ENCODE measurements at places on chromosomes 16 and 17. TPM values are rescaled to one million over a fixed set of nuclear protein-coding genes. Genes with fewer than 3 reads are reported as not detected.

GRCh38 chr16:1323296-1324239 lies 9.9 kb upstream of the BAIAP3 start:
- H3K4me3 ChIP-seq: no peak overlapping the region
- H3K36me3 ChIP-seq: peaks cover 46% of the 10 kb centered on the region
- H3K27me3 ChIP-seq: no peaks in the 10 kb centered on the region
- H3K27ac ChIP-seq: no peak overlapping the region
- no peak for DNase-seq

DNA sequence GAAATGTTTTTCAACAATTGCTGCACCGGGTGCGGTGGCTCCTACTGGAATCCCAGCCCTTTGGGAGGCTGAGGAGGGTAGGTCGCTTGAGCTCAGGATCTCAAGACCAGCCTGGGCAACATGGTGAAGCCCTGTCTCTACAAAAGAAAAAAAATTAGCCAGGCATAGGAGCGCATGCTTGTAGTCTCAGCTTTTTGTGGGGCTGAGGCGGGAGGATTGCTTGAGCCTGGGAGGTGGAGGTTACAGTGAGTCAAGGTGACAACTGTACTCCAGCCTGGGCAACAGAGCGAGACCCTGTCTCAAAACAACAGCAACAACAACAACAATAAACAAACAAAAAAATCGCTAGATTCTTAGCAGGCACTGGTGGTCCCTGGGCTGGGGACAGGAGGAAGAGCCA lies 28.5 kb downstream of the IL21R start:
- DNase-seq: no peak
- H3K4me3 ChIP-seq: no peak overlapping the region
- no peak overlapping the region for H3K27ac ChIP-seq

- H3K4me1 ChIP-seq: no peaks in the 10 kb centered on the region
- DNase-seq: no peak
- no peak overlapping the region for H3K27ac ChIP-seq
- no peak overlapping the region for H3K4me3 ChIP-seq
- H3K27me3 ChIP-seq: peaks cover 14% of the 10 kb centered on the region
- H3K36me3 ChIP-seq: no peaks in the 10 kb centered on the region
These were observed 34.5 kb upstream of the TMC5 start for GRCh38 chr16:19382887-19383816.

The SPATA20 gene
- 11.5 TPM for total RNA-seq

GRCh38 chr17:80872001-80872500 lies 119.6 kb upstream of the CHMP6 start:
- peak overlapping the region; percentile 24 for H3K27ac ChIP-seq
- H3K36me3 ChIP-seq: peaks cover 3% of the 10 kb centered on the region
- peak overlapping the region; percentile 35 for H3K4me3 ChIP-seq
- H3K27me3 ChIP-seq: no peaks in the 10 kb centered on the region
- H3K4me1 ChIP-seq: peaks cover 49% of the 10 kb centered on the region

DNA sequence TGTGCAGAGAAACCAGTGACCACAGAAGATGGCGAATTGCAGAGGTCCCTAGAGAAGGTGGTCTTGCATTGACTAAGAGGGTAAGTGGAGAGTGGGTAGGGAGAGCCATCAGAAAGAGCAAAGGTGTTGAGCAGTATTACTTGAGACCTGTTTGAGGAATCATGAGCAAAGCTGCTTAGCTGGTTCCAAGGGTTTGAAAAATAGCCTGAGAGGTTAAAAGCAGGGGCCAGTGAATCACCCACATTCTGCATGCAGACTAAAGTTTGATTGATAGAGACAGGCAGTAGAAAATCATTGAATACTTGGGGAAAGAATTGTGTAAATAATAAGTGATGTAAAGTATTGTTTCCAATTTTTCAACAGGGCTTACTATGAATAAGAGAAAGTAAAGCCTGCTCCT lies 34.0 kb upstream of the KCNJ16 start:
- no peak overlapping the region for H3K4me3 ChIP-seq
- H3K27ac ChIP-seq: no peak overlapping the region
- no peaks in the 10 kb centered on the region for H3K27me3 ChIP-seq
- H3K36me3 ChIP-seq: no peaks in the 10 kb centered on the region
- no peak for DNase-seq

DNA sequence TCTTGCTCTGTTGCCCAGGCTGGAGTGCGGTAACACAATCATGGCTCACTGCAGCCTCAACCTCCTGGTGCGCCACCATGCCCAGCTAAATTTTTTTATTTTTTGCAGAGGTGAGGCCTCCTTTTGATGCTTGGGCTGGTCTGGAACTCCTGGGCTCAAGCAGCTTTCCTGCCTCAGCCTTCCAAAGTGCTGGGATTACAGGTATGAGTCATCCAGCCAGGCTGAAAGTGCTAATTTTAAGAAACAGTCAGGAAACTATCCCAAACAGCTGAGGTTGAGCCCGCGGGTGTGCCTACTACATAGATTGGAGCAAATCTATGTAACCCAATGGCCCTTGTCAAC lies 738 bp upstream of the XPO6 start:
- H3K27ac ChIP-seq: peak overlapping the region; percentile 20
- H3K27me3 ChIP-seq: no peaks in the 10 kb centered on the region
- H3K36me3 ChIP-seq: no peaks in the 10 kb centered on the region
- DNase-seq: no peak
- peaks cover 37% of the 10 kb centered on the region for H3K4me1 ChIP-seq
- peak overlapping the region; percentile 43 for H3K4me3 ChIP-seq

DNA sequence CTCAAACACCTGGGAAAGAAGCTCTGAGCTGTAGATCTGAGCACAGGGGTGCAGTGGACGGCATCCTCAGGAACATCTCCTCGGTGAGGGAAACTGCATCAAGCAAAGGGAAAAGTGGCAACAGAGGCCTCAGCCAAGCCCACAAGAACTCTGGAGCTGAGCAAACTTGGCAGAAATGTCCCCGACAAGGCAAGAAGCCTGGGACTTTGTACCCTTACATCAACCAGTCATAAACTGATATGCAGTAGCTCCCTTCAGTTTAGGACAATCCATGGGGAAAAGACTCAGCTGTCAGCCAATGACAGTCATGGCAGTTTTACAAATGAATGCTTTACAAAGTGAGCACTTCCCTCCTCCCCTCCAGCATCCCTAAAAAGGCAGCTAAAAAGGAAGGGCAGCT lies 210.0 kb upstream of the DYNLRB2 start:
- DNase-seq: no peak
- no peaks in the 10 kb centered on the region for H3K36me3 ChIP-seq
- no peak overlapping the region for H3K4me3 ChIP-seq
- no peak overlapping the region for H3K27ac ChIP-seq
- H3K27me3 ChIP-seq: no peaks in the 10 kb centered on the region

- no peak for DNase-seq
- H3K4me1 ChIP-seq: no peaks in the 10 kb centered on the region
- no peak overlapping the region for H3K27ac ChIP-seq
- no peak overlapping the region for H3K4me3 ChIP-seq
- no peaks in the 10 kb centered on the region for H3K36me3 ChIP-seq
These were observed 73.3 kb upstream of the MON1B start for GRCh38 chr16:77117707-77118106.

DNA sequence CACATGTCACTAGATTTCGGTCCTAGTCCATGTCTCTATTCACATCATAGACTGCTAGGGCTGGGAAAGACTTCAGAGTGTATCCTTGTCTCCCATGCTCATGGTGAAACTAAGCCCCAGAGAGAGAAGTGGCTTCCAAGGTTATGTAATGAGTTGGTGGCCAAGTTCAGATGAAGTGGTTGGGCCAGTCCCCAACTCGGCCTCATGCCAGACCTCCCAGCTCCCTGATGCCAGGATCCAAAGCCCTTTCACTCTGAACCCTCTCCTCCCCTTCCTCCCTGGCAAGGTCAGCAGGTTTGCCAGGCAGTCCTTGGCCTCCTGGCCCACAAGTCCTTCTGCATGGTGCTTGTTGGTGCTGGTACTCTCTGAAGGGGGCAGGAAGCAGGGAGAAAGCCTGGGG lies 189.7 kb downstream of the AXIN2 start:
- H3K27ac ChIP-seq: no peak overlapping the region
- H3K27me3 ChIP-seq: no peaks in the 10 kb centered on the region
- DNase-seq: no peak
- H3K4me3 ChIP-seq: no peak overlapping the region
- H3K36me3 ChIP-seq: no peaks in the 10 kb centered on the region
- no peaks in the 10 kb centered on the region for H3K4me1 ChIP-seq

DNA sequence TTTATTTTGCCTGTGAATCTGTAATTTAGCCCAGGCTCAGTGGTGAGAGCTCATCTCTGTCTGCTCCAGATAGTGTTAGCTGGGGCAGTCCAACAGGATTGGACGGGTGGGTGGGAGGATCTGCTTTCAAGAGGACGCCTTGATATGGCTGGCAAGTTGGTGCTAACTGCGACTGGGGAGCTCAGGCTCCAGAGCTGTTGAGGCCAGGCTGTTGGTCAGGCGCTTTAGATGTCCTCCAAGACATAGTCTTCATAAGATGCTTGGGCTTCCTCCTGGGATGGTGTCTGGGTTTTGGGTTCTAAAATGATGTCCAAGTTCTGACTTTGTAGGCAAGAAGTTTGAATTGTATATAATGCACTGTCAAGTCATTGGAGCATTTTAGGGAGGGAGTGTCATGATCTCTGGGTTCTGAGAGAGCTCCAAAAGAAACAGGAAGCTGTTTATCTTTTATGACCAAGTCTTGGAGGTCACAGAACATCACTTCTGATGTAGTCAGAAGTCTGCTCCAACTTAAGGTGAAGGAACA lies 12.8 kb upstream of the PCTP start:
- H3K4me1 ChIP-seq: no peaks in the 10 kb centered on the region
- H3K27me3 ChIP-seq: peaks cover 3% of the 10 kb centered on the region
- no peak overlapping the region for H3K4me3 ChIP-seq
- no peak overlapping the region for H3K27ac ChIP-seq

GRCh38 chr16:35319536-35320192 lies 1860.3 kb downstream of the TP53TG3F start:
- no peak overlapping the region for H3K27ac ChIP-seq
- no peak for DNase-seq
- no peaks in the 10 kb centered on the region for H3K36me3 ChIP-seq
- no peaks in the 10 kb centered on the region for H3K4me1 ChIP-seq

GRCh38 chr17:61323909-61324868 lies 75.5 kb upstream of the TBX2 start:
- DNase-seq: no peak
- no peaks in the 10 kb centered on the region for H3K27me3 ChIP-seq
- no peaks in the 10 kb centered on the region for H3K4me1 ChIP-seq
- no peak overlapping the region for H3K27ac ChIP-seq
- H3K4me3 ChIP-seq: no peak overlapping the region
- H3K36me3 ChIP-seq: no peaks in the 10 kb centered on the region

GRCh38 chr17:50218071-50218759 lies 16.8 kb upstream of the COL1A1 start:
- H3K4me1 ChIP-seq: peaks cover 25% of the 10 kb centered on the region
- H3K4me3 ChIP-seq: no peak overlapping the region
- peaks cover 7% of the 10 kb centered on the region for H3K27me3 ChIP-seq
- H3K36me3 ChIP-seq: no peaks in the 10 kb centered on the region
- no peak overlapping the region for H3K27ac ChIP-seq

DNA sequence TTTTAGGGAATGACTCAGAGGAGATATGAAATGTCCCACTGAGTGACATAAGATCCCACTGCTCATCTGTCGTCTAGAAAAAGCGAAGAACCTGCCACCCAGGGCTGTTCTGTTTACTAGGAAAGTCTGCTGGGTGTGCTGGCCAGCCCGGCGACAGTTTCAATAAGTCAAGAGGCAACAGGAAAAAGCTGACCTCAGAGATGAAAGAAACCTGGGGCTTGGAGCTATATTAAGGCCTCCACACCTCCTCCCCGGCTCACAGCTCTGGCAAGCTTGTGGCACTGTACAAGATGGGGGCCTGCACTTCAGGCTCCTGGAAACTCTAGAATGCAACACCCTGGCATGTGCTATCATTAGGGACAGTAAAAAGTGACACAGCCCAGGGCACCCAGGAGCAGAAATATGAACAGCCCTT lies 10.6 kb downstream of the ZFHX3 start:
- H3K4me1 ChIP-seq: no peaks in the 10 kb centered on the region
- no peak overlapping the region for H3K4me3 ChIP-seq
- no peak for DNase-seq
- no peaks in the 10 kb centered on the region for H3K36me3 ChIP-seq
- H3K27me3 ChIP-seq: peaks cover 30% of the 10 kb centered on the region

The BCL7C gene
- 31.9 TPM for total RNA-seq

DNA sequence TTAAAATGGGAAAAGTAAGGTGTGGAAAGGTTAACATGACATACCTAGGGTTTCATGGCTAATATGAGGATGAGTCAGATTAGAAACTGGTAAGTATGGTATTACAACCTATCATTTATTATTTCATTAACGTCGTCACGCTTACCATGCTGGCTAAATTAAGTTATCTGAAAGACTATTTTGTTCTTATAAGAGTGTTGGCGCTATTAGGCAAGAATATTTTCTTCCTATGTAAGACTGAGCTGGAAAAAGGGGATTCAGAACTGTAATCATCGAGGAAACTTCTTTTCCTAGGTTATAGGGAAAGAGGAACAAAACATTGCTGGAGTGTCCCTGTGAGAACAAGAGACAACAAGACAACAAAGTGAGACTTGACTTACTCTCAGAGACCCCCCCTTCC lies 440.8 kb downstream of the KCNJ2 start:
- no peak for DNase-seq
- H3K27ac ChIP-seq: no peak overlapping the region
- H3K4me3 ChIP-seq: no peak overlapping the region
- no peaks in the 10 kb centered on the region for H3K4me1 ChIP-seq

DNA sequence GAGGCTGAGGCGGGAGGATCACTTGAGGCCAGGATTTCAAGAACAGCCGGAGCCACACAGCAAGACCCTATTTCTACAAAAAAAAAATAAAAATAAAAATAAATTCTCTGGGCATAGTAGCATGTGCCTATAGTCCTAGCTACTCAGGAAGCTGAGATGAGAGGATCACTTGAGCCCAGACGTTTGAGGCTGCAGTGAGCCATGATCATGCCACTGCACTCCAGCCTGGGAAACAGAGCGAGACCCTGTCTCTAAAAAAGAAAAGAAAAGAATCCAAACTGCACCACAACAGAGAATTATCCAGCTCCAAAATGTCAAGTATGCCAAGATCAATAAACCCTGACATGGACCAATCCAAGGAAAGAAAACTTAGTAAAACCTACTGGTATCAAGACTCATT lies 78.9 kb upstream of the NOL11 start:
- H3K4me1 ChIP-seq: no peaks in the 10 kb centered on the region
- no peak overlapping the region for H3K27ac ChIP-seq
- no peak for DNase-seq
- H3K36me3 ChIP-seq: peaks cover 38% of the 10 kb centered on the region
- no peaks in the 10 kb centered on the region for H3K27me3 ChIP-seq

DNA sequence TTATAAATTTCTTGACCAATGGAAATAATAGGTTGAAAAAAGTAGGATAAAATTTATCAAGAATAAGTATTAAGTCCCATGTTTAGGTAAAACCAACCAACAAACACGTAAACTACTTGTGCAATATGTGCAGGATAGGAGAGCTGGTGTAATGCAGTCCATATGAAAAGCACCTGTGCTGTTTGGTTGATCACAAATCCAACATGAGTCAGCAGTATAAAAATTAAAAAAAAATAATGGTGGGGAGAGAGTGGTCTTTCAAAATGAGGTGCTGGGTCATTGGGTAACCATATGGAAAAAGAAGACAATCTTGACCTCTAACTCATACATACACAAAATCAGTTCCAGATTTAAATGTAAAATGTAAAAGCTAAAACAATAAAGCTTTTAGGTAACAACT lies 181.8 kb downstream of the HS3ST3B1 start:
- no peak overlapping the region for H3K4me3 ChIP-seq
- no peaks in the 10 kb centered on the region for H3K36me3 ChIP-seq
- no peaks in the 10 kb centered on the region for H3K27me3 ChIP-seq
- no peak for DNase-seq

The TP53TG3F gene
- not detected for total RNA-seq

The NGFR gene
- 0.30 TPM for total RNA-seq

The ASGR2 gene
- 0.25 TPM for total RNA-seq

GRCh38 chr16:84040823-84041820 lies 1.5 kb downstream of the SLC38A8 start:
- H3K27me3 ChIP-seq: peaks cover 4% of the 10 kb centered on the region
- no peak for DNase-seq
- no peak overlapping the region for H3K27ac ChIP-seq
- no peaks in the 10 kb centered on the region for H3K36me3 ChIP-seq

The PTX4 gene
- total RNA-seq: not detected

All from T-cell (primary cell).